ENCODE measurements at places on chromosomes 11 and 22.

DNA sequence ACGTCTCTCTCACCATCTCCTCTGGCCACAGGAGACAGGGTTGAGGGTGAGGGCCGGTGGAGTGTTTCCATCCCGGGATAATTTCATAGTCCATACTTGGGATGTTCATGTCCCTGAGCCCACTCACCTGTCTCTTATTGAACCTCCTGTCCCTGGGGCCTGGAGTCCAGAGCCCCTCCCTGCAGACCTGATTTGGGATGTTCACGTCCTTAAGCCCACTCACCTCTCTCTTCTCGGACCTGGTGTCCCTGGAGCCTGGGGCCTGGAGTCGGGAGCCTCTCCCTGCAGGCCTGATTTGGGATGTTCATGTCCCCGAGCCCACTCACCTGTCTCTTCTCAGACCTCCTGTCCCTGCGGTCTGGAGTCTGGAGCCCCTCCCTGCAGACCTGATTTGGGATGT is 868.2 kb downstream of the BRD1 start:
- no peak for DNase-seq

GRCh38 chr11:71951741-71952310 is 23.0 kb downstream of the RNF121 start:
- no peak for DNase-seq

- DNase-seq: no peak
Observed at GRCh38 chr22:45995405-45996101, 18.6 kb upstream of the WNT7B start.

DNA sequence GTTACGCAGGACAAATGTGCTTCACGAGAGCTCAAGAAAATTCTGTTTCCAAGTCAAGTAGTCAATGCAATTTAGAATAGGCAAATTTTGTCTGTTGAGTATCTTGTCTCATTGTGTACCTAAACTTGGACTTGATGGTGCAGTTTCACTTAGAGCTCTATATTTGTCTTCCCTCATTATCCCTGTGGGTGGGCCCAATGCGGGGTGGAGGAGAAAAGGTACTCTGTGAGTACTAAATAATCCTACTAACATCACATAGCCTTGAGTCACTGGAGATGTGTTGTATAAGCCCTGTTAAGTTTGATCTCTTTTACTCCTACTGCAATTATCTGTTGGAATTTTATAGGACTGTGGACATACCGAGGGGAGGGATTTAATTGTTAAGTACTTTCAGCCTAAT is 331.2 kb downstream of the METTL15 start:
- no peak for DNase-seq

DNA sequence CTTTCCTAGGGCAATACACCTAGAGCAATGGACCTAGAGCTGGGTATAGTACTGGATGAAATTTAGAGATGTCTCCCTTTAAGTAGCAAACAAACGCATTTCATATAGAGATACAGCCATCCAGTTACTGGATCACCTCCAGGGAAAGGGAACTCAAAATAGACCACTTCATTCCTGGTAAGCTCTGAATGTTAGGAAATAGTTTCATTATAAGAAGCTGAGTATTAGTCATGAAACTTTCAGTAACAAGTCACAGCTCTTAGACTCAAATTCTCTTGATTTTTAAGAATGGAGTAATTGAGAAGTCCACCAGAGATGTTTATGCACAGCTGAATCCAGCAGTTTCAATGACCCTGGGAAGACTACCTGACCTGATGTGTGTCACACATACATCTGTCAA is 221.9 kb downstream of the FAM76B start:
- no peak for DNase-seq

DNA sequence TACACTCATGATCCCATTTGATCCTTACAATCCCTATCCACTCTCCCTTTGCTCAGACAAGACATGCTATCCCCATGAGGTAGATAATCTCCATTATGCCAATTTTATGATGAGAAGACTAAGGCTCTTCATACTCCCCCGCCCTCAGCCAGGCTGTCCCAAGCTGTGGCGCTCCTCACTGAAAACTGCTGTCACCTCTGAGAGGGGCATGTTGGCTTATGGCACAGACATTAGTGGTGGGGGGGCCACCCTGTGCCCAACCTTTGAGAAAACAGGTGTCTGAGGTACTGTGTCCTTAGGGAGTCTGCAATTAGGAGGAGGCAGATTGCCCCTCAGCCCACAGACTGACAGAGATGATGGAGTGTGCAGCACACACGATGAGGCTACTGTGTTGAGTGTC is 2.4 kb downstream of the DDTL start:
- DNase-seq: no peak

DNA sequence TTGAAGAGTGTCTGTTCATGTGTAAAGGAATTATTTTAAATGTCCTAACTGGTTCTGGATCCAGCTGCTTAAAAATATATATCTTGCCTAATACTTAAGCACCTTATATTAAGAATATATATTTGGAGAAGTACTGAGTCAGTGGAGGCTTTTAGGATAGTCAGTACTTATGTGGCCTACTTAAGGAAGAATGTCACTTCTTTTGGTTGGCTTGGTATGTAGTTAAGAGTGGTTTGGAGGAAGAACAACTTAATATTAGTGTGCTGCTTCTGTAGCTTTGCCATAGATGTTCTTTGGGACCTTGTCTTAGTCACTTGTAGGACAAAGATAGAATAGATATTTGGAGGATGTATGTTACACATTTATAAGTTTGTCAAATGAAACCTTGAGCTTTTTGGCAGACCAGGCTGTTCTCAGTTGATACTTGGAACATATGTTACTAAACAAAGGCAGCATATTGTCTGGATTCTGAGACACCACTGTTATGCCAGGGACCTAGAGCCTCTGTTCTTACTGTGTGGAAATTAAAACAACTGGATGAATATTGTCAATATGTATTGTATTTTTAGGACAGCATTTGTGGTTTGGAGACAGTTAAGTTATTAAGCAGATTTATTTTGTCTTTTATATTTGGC is 4.9 kb downstream of the HIPK3 start:
- no peak for DNase-seq

DNA sequence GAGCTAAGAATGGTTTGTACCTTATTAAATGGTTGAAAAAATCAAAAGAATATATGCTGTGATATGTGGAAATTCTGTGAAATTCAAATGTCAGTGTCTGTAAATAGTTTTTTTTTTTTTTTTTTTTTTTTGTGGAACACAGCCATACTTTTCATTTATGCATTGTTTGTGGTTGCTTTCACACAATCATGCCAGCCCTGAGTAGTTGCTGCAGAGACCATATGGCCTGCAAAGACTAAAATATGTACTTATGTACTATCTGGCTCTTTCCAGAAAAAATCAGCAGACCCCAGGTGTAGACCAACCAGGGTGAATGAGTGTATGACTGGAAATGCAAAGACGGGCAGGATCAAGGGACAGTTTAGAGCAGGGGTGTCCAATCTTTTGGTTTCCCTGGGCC is 98.3 kb downstream of the PTPRJ start:
- no peak for DNase-seq

DNA sequence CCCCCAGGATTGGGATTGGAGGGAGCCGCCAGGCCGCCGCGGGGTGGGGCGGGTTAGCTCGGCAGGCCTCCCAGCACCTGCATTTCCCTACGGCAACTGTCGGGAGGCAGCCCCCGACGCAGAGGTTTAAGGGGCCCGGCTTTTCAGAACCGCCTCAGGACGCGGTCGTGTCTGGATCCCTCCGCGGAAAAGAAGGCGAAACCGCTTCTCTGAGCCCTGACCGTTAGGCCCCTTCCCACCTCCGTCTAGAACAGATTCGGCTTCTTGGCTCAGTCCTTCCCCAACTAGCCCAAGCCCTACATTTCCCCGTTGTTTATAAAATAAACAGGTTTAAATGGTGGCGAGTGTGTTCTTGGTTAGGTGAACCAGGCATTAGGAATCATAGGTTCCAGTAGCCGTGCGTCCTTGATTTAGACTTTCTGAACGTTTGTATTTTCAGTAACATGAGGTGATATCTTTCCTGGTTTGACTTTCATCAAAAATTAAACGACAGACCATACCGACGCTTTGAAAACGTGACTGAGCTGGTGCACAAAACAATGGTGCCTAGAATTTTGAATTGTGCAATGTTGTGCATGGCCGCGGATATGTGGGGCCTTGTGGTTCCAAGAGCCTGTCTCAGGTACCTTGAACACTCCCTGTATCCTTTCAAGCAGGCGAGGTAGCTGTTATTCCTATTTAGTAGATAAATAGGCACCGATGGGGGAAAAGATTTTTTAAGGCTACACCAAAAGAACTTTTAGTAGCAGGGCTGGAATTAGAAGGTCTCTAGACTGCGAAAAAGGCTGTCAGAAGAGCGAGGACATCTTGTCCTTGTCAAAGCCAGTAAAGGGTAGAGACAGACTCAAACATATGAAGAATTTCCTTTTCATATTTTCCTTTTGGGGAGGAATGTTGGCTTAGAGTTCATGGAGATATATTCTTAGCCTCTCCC is 1.2 kb upstream of the HSPA8 start:
- peak; percentile 77 for DNase-seq

GRCh38 chr11:13287681-13288080 is 10.1 kb downstream of the BMAL1 start:
- DNase-seq: no peak

- DNase-seq: no peak
Observed at GRCh38 chr11:122765487-122766131, 72.7 kb upstream of the CRTAM start.

- DNase-seq: no peak
Observed at GRCh38 chr11:13606701-13607100, 61.8 kb upstream of the FAR1 start.

DNA sequence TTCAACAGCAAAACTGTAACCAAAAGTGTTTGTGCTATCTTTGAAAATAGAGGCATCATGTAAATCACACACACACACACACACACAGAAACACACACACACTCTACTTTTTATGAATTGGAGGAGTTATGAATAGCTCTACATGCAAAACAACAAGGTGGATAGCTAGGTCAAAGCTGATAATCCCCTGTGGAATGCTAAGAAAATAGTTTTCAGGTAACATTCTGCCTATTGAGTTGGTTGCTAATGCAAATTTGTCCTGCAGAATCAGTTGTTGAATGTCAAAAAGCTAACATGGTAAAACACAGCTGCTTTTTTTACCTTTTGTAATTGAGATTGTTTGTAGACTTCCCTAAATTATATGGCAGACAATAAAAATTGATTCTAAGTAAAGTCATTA is 1658.4 kb upstream of the RAG2 start:
- no peak for DNase-seq

GRCh38 chr11:72575533-72576242 is 98.5 kb downstream of the PDE2A start:
- DNase-seq: no peak

DNA sequence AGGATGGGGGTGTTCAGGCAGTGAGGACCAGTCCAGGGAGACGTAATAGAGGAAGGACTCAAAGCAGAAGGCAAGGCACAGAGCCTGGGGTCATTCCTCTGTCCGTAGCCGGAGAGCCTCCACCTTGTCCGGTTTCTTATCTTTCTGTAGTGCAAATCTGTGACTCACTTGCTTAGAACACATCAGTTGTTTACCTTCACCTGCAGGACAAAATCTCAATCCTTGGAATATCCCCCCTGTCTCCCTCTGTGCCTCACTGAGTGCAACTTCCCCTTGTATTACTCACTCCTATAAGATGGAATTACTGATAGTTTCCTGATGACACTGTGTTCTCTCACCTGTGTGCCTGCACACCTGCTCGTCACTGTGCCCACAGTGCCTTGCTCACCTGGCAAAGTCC is 20.4 kb upstream of the TTC12 start:
- no peak for DNase-seq

GRCh38 chr11:123313262-123313661 is 116.8 kb upstream of the GRAMD1B start:
- no peak for DNase-seq

GRCh38 chr11:65416841-65417701 is 5.5 kb upstream of the NEAT1 start:
- DNase-seq: no peak

DNA sequence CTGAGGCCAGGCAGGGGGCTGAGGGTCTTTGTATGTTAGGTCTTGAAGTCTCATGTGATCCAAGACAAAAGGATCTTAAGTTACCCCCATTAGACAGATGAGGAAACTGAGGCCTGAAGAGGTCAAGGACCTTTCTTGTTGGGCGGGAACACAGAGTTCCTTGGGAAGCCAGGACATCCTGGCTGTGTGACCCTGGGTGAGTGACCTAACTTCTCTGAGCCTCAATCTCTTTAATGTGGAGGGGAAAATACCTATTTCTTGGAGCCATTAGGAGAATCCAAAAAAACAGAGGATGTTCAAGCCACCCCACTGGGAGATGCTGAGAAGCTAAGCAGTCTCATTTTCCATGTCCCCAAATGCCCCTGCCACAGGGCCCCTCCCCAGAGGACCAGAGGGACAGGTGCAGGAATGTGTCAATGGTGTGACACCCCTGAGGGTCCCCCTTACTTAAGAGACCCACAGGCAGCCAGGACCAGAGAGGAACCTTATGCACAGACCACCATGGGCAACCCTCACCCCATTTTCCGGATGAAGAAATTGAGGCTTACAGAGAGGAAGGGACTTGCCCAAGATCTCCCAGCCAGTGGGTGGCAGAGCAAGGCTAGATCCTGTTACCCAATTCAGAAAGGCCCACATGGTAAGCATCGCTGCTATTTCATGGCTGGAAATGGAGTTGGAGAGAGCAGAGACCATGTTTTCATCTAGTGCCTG is 8.0 kb downstream of the RAC2 start:
- no peak for DNase-seq

GRCh38 chr11:92692826-92693546 is 276.5 kb upstream of the MTNR1B start:
- DNase-seq: no peak

DNA sequence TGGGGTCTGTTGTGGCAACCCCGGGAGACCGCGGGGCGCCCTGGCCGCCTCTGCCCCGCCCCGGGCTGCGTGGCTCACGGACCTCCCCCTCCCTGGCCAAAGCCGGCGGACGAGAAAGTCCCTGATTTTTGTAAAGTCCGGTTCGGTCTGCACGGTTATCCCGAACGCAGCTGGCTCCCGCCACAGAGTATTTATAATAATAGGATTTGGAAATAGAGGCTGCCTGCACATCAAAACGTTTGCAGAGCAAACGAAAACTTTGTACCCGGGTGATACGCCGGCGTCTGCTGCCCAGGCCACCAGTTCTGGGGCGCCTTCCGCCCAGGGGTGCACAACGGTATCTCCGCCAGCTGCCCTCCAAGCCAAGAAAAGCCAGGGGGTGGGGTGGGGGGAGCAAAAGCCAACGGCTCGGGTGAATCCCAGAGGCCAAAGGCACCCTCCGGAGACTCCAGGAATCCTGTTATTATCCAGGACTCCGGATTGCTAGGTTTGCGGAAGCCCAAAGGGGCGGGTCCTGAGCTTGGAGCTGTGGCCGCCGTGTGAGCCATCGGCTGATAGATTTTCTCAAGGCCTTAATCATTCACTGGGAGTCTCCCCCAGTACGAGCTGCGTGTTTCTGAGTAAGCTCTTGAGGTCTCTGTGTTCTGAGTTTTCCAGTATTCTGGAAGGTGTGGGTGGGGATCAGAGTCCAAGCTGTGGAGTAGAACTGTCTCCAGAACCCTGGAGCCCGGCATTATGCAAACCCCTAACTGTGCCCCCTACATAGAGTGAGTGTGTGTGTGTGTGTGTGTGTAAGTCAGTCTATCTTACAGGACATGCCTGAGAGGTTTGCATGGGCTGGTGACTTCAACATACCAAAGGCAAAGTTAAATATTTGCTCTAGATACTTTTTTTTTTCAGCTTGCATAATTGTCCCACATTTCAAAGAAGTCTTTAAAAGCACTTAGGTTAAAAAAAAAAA is 673 bp upstream of the SHANK2 start:
- DNase-seq: no peak

- peak; percentile 6 for DNase-seq
Observed at GRCh38 chr11:113256431-113257202, 57.8 kb upstream of the TTC12 start.
